ENCODE measurements at places on chromosomes 16 and 17.

GRCh38 chr17:28030386-28030785 lies 12.1 kb upstream of the NLK start:
- no peak for DNase-seq

GRCh38 chr17:17206913-17207335 lies 791 bp upstream of the PLD6 start:
- no peak for DNase-seq

DNA sequence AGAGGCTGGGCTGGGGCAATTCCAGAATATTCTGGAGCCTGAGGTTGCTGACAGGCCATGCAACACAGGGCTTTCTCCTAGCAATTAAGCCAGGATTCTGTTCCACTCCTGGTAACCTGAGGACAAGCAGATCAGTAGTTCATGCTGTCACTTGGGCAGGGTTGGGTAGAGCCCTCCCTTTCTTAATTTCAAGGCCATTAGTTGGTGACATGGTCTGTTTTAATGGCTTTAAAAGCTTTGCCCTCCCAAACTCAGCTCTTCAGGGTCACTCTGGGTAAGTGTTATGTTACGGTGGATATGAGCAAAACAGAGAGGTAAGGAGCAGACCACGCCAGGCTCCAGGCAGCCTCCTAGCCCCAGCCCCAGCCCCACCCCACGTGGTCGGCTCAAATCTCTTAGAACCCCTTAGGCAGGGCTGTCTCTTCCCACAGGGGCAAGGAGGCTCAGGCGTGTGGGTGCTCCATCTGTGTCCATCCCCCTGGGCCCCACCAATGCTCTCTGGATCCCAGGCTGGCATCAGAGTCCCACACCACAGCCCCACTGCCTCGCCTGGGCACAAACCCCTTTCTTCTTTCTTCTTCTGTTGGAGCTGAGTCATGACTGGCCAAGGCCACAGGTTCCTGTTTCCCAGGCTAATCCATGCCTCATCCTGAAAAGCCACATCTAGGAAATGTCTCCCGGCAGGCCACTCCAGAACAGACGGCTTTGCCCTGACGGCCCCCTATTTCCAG lies 27.5 kb downstream of the CEP295NL start:
- no peak for DNase-seq

GRCh38 chr17:78645421-78646295 lies 68.5 kb upstream of the DNAH17 start:
- peak; percentile 86 for DNase-seq

Measured in upper lobe of left lung (tissue), 6 donors.